ENCODE measurements at places on chromosomes 7 and 10.

DNA sequence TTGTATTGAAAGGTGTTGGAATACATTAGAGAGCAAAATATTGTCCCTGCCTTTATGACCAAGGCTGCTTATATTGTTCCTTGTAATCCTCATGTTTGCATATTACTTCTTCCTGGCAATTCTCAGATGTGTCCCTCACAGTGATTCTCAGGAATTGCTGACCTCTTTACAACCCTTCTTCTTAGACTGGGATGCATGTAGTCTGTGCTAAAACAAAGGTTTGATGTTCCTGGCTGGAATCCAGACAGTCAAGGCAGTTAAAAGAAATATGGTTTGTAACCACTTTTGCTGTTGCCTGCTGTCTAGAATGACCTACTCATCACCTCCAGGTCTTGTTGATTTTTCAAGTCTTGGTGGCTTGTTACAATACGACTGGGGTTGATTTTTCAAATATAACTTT is 367.6 kb downstream of the HGF start:
- no peaks in the 10 kb centered on the region for H3K36me3 ChIP-seq
- H3K4me1 ChIP-seq: no peaks in the 10 kb centered on the region
- DNase-seq: no peak
- H3K27ac ChIP-seq: no peak overlapping the region
- no peak overlapping the region for H3K4me3 ChIP-seq
- H3K27me3 ChIP-seq: no peaks in the 10 kb centered on the region

DNA sequence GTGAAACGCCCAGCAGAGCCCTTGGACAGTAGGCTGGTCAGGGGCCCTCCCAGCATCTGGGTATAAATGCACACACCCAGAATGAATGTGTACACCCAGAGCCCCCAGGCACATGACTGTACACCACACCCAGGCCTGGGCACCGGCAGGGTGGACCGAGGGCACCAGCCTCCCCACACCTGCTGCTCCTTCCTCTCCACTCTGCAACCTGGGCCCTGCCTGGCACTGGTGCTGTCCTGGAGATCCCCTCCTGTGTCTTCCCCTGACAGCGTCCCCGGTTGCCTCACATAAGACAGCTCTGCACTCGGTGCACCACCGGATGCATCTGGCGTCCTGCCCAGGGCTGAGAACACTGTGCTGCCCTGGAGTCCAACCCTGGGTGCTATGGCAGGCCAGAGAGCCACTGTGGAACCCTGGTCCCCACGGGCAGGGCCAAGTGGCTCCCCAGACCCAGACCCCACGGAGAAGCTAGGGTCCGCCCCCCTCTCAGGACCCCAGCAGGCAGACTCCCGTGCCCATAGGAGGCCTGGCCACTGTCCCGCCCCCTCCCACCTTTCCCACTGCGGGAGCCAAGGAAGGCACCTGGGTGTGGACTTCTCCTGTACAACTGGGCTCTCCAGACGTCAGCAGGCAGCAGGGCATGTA is 6.6 kb downstream of the RASGEF1A start:
- H3K27ac ChIP-seq: no peak overlapping the region
- DNase-seq: no peak
- H3K4me1 ChIP-seq: no peaks in the 10 kb centered on the region
- peaks cover 6% of the 10 kb centered on the region for H3K27me3 ChIP-seq

GRCh38 chr7:121480566-121481335 is 84.6 kb upstream of the FAM3C start:
- H3K27ac ChIP-seq: no peak overlapping the region
- H3K27me3 ChIP-seq: no peaks in the 10 kb centered on the region
- no peaks in the 10 kb centered on the region for H3K36me3 ChIP-seq
- no peak for DNase-seq

DNA sequence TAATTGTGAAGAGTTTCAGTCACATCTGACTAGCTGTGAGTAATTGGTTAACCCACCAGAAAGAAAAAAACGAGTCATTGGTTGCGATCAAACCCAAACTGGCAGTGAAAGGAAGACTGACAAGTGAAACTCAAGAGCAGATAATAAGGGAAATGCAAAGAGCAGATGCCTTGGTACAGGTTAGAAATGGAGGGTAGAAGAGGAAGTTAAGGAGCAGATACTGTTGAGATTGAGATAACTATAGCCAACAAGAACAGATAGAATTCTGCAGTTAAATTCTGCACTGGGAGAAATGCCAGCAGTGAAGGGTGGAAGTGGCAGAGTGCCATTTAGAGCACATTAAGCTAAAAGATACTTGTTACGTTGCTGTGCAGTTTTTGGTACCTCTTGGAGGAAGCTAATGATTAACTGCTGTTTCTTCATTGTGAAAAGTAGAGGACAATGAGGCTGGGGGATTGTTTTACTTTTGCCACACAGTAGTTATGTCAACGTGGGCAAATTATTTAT is 65.8 kb downstream of the CDK13 start:
- no peak overlapping the region for H3K27ac ChIP-seq
- H3K4me1 ChIP-seq: no peaks in the 10 kb centered on the region
- peaks cover 18% of the 10 kb centered on the region for H3K36me3 ChIP-seq
- H3K27me3 ChIP-seq: no peaks in the 10 kb centered on the region
- DNase-seq: peak; percentile 33

DNA sequence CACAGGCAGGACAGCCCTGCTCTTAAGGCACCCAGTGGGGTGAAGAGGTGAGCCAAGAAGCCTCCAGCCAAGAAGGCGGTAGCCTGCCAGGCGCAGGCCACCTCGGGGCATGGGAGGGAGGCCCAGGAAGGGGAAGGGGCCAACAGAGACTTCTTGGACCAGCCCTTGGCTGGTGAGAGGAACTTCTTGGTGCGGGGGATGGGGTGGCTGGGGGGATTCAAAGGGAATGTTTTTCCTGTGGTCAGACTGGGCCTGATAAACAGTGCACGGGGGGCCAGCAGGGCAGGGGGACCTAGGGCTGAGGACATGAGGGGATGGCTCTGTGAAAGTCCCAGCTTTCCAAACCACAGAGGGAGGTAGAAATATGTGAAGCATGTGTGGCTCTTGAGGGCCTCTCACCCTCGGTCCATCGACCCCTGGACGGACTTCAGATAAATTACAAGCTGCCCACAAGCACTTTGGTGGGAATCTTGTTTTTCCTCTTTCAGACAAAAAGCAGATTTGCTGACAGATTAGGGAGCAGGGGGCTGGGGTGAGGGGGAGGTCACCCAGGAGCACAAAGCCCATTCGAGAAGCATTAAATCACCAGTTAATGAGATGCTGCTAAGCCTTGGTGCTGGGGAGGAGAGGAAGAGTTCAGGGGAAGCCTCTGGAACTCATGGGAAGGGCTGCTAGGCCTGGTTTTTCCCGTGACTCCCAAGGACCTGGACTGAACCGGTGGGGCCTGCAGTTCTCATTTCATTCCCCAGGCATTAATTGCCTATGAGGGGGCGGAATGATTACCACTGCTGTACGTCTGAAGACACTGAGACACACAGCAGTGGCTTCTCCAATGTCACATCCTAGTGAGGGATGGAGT is 11.3 kb downstream of the CRYGN start:
- H3K36me3 ChIP-seq: no peaks in the 10 kb centered on the region
- no peak for DNase-seq
- peaks cover 5% of the 10 kb centered on the region for H3K4me1 ChIP-seq
- no peak overlapping the region for H3K4me3 ChIP-seq
- peak overlapping the region; percentile 44 for H3K27ac ChIP-seq
- H3K27me3 ChIP-seq: no peaks in the 10 kb centered on the region

GRCh38 chr7:82109288-82109687 is 334.3 kb downstream of the CACNA2D1 start:
- H3K27ac ChIP-seq: no peak overlapping the region
- no peaks in the 10 kb centered on the region for H3K27me3 ChIP-seq
- no peaks in the 10 kb centered on the region for H3K4me1 ChIP-seq

DNA sequence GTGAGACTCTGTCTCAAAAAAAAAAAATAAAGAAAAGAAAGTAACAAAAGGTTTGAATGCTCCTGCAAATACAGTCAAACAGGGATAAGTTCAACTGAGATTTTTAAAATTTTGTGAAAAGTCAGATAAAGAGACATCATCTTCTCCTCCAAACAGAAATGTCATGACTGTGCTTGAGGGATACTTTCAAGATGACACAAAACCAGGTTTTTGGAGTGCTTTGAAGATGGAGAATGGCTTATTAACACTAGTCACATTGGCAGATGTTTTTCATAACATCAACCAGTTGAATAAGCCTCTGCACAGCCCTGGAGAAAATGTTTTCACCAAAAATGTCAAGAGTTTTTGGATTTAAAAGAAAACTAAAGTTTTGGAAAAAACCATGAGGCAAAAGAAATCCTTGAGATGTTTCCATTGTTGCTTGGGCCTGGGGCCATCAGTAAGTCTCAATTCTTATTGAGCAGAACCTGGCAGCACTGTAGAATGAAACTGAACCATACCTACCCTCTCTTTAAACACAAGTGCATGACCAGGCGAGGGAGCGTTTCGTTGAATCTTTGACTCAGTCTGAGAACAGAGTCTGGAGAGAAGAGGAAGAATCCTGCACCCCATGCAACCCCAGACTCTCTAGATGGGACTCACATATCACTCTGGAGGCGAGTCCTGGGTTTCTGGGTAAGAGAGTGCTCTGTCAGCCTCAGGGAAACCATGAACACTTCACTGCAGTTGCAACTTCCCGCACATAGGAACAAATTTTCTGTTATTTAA is 37.4 kb upstream of the PRKCQ start:
- no peak for DNase-seq
- no peaks in the 10 kb centered on the region for H3K36me3 ChIP-seq
- no peaks in the 10 kb centered on the region for H3K27me3 ChIP-seq

DNA sequence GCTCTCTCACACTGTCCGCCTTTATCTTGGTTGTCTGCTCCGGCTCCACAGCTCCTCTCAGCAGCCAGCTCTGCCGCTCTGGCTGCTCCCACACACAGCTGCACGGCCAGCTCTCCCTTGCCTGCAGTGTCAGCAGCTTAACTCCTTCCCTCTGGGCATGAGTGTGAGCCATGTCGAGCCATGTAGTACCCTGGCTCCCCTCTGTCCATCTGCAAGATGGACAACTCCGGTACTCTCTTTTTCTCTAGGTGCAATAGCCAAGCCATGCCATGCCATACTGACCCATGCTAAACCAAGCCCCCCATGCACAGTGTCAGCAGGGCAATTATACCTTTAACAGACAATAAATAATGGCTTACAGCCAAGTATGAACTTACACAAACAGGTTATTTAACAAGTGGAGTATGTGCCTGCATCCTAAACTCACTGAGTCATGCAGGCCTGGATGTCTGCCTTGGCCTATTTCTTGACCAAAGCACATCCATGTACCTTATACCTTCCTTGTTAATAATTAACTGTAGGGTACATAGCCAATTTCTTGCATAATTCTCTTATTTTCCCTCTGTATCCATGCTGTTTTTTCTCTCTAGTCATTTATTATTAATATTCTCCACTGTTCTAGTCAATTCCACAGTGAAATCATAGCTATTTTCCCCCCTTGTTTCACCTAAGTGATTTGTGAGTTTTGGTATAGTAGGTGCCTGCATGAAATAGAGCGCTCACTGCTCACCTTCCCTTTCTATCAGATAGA is 170.9 kb downstream of the CDK14 start:
- no peaks in the 10 kb centered on the region for H3K36me3 ChIP-seq
- DNase-seq: peak; percentile 83
- H3K4me1 ChIP-seq: no peaks in the 10 kb centered on the region
- H3K4me3 ChIP-seq: no peak overlapping the region
